Hypothalamus (tissue), 51 donors: ENCODE measurements at places on chromosomes 1 and 21.

GRCh38 chr1:62038594-62039284 is 155.9 kb upstream of the L1TD1 start:
- no peak for DNase-seq

DNA sequence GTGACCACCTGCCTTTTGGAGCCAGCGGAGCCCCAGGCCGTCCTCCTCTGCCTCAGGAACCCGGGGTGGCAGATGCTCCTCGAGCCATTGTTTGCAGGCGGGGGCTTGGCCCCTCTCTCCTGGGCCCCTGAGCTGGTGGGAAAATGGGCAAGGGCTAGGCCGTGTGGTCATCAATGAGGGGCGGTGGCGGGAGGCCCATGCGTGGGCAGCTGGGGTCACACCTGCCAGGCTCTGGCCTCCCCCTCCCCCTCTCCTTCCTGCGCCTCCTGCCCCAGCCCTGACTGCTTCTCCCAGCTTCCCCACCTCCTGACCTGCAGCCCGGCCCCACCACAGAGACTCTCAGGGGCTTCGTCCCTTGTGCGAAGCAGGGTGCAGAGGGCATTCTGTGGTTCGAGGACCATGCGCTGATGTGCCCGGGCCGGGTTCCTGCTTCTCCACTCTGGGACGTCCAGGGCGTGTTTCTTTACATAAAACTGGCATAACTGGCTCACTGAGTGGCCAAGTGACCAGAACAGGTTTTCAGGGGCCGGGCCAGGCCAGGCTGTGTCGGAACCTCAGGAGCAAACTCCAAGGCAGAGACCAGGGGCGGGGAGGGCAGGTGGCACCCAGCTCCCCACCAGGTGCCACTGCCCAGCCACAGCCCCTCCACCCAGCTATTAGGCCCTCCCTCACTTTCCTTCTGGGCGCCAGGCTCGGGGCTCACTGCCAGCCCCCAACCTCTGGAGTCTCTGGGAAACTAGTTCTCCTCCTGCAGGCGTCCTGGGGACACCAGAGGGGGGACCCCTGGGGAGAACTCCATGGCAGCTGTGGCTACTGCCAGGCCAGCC is 9.3 kb downstream of the SAMD11 start:
- no peak for DNase-seq

GRCh38 chr1:180691322-180691913 is 59.6 kb downstream of the XPR1 start:
- no peak for DNase-seq

GRCh38 chr1:243740255-243740999 is 109.6 kb downstream of the AKT3 start:
- no peak for DNase-seq

GRCh38 chr21:38806153-38806941 is 618 bp downstream of the ETS2 start:
- no peak for DNase-seq

DNA sequence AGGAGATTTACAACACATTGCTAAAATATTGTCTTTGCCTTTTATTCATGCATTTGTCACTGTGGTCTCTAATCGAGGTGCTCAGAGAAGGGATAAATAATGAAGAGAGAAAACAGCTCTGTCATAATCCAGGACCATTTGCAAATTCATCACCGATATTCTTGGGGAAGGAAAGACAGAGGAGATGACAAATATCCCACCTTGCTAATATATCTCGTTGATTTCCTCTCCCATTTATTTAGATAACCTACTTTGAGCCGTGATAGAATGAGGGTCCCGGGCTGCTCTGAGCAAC is 86.9 kb downstream of the PRDM16 start:
- DNase-seq = no peak

- DNase-seq = no peak
These were observed 76.8 kb upstream of the SOX13 start for GRCh38 chr1:203996126-203996525.

- no peak for DNase-seq
These were observed 14.3 kb downstream of the DMRTB1 start for GRCh38 chr1:53473463-53473862.

DNA sequence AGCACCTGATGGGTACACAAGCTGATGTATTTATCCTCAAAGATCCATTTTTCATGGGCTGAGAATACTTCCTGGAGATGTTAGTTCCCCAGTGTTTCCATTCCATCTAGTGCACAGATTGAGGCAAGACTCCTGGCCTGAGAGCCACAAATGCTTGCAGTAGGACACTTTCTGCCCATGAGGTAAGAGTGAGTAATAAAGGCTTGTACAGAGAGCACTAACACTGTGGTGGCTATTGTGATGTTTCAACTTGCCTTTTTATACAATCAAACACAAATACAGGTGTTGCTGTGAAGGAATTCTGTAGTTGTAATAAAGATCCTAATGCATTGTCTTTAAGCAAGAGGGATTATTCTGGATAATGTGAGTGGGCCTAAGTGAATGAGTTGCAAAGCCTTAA is 186.1 kb upstream of the ADAMTS5 start:
- DNase-seq = no peak

DNA sequence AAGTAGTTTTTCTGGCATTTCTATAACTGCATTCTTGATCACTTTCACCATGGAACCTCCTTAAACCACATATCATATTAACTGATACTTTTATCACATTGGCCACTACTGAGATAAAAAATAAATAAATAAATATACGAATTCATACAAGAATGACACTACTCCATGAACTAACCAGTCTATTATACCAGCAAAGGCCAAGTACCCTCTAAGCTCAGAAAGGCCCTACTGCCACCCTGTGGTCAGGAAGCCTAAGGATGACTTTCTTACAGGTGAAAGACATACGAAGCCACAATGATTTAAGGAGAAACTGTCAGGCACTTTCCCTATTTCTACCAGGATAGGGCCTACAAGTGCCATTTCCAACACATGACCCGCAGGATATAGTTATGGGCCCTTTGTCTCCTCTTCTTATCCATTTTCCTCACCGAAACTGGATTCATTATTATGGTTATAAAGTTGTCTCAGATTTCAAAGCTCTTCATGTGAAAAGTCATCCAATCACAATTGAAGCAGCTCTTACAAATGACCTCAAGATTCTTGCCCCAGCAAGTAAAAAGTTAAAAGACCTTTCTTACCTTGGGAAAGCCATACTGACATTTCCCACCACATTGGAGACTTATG is 23.9 kb downstream of the DNAJC8 start:
- peak; percentile 13 for DNase-seq

DNA sequence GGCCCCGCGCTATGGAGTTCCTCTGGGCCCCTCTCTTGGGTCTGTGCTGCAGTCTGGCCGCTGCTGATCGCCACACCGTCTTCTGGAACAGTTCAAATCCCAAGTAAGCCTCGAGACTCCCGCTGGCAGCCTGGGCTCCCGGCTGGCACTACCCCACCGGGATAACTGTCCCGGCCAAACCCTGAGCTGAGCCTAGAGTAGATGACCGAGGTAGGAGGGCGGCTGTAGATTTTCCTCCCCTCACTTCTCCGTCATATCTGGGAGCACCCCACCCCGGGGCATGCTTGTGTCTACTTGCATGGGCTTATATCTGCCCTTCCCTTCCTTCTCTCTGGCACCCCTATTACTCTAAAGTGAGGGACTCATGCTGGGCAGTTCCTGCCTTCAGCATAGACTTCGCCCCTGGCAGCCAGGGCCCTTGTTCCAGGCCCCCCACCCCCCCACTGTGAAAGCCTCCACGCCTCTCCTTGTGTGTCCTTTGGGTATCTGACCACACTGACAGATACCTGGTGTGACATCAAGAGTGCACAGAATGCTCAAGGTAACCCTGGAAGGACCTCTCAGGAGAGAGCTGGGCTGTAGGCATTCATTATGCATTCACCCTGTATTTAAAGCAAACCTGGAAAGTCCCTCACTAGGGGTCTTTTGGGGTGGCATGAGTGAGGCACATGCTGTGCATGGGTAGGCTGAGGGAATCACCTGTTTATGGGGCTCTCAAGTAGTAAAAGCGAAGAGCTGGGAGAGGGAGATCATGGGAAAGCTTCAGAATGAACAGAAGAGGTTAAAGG is 485 bp downstream of the EFNA1 start:
- DNase-seq = no peak

DNA sequence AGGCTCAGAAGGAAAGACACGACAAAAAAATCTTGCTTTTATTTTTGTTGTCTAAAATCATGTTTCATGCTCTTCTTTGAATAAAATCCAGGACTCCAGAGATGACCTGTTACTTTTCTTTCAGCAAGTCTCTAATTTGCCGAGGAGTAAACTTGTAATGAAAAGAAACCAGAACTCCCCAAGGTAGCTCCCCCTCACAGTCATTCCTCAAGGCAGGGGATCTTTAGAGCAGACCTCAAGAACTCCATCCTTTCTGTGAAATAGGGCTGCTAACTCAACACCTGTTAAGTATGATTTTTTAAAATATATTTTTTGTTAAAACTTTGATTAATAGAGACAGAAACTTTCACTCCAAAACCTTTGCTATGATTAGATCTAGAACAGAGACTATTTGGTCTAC is 82.7 kb upstream of the ABCD3 start:
- DNase-seq = no peak

DNA sequence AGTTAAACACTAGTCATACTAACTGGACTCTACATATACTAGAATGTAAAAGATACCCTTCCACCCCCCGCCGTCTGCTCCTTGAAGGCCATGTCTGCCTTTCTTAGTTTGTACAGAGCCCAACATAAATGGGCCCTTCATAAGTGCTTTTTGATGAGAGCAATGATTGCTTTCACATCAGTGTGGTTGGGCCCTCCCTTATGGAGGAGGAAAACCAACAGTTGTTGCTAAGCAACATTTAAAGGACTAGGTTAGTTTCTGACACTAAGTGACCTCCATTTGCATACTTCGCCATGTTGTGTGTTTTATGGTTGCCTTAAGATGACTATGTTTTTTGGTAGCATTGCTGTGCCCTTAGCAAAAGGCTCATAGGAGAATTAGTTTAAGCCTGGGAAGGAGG is 182.0 kb upstream of the SGIP1 start:
- no peak for DNase-seq

GRCh38 chr1:172898866-172899265 is 151.9 kb downstream of the TNFSF18 start:
- no peak for DNase-seq

DNA sequence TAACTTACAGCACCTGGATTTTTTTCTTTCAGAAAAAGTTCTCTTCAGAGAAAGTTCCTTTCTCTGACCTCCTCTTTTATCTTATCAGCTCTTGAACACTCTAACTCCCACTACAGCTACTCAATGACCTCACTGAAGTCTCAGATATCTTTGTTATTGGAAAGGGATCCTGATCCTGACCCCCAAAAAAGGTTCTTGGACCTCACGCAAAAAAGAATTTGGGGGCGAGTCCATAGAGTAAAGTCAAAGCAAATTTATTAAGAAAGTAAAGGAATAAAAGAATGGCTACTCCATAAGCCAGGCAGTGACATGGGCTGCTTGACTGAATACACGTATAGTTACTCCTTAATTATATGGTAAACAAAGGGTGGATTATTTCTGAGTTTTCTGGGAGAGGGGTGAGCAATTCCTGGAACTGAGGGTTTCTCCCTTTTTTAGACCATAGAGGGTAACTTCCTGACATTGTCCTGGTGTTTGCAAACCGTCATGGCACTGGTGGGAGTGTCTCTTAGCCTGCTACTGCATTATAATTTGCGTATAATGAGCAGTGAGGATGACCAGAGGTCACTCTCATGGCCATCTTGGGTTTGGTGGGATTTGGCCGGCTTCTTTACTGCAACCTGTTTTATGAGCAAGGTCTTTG is 44.2 kb downstream of the WDR64 start:
- no peak for DNase-seq

DNA sequence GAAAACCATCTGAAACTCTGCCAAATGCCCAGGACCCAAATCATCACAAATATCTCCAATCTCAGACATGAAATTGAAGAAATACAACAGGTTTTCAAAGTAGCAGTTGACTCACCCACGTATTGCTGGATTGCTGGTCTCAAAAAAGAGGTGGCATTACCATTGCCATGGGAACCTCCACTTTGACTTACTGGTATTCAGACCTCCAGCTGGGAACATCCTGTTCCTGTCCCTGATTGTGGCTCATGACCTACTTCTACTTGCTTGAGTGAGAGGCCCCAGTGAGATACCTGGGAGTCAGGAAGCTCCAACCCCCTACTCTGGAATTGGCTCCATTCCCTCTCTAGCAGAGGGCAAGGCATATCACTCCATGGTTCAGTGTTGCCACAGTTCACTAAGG is 64.6 kb downstream of the NMNAT2 start:
- no peak for DNase-seq

DNA sequence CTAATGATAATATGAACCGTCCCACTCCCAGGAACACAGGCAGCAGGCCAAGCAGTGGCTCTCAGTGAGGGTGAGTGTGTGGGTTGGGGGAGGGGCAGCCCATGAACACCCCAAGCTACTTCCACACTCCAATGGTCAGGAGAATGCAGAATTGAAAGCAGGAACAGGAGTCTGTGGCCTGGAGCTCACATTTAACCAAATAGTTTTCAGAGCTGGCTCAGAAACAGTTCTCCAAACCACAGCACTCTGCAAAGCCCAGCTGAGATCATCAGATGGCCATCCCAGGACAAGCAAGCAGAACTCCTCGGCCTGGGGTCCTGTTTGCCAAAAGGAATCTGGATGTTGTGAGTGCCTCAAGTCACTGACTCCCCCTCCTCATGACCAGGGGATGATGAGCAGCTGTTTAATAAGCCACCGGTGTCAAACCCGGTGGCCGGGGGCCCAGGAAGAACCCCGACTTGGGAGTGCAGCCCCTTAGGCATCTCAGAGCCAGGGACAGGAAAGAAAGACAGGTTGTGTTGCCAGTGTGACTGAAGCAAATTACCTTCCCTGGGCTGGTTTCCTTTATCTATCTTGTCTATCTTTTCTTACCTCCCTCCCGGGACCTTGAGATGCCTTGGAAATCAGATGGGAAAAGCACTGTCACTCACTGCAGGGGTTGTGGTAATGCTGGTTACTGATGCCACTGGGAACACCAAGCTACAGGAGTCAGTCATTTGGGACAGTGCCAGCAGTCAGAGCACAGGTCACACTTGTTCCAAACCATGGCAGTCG is 20.4 kb downstream of the DEGS1 start:
- peak; percentile 9 for DNase-seq

DNA sequence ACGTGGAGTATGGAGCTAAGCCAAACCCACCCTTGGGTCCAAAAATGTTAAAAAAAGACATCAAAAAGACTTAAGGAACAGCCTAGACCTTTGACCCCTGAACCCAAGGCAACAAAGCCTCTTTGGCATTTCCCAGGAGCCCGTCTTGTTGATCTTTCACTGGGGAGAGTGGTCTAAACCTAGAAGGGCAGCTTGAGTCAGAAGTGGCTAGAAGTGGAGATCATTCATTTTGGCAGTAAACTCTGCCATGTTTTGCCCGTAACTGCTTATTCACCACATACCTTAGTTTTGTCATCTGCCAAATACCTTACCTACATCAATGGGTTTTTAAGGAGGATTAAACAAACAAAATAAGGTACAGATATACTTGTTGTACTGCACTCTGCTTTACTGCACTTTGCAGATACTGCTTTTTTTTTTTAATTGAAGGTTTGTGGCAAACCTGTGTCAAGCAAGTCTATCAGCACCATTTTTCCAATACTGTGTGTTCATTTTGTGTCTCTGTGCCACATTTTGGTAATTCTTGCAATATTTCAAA is 1.7 kb upstream of the CTSE start:
- no peak for DNase-seq

GRCh38 chr21:37087188-37087587 is 14.1 kb downstream of the TTC3 start:
- no peak for DNase-seq

GRCh38 chr1:165423136-165423535 is 21.8 kb downstream of the RXRG start:
- DNase-seq = no peak
